ENCODE measurements at places on chromosomes 16 and 17.
A peak's percentile ranks its signal among the peaks of the same experiment; 100 is the strongest.

DNA sequence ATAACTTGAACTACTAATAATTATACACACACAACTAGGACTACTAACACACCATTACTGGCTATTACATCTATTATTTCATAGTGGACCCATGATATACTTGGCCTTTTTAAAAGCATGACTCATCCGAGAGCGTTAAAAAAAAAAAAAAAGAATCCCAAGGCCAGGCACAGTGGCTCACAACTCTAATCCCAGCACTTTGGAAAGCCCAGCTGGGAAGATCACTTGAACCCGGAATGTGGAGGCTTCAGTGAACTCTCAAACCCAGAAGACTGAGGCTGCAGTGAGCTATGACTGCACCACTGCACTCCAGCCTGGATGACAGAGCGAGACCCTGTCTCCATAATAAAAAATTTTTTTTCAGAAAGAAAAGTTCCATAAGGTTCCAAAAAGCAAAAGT, 3.1 kb downstream of the GLG1 start:
- no peak for DNase-seq

- no peak for DNase-seq
These were observed 262.6 kb downstream of the PRKCA start for GRCh38 chr17:66564992-66565465.

- peak; percentile 51 for DNase-seq
These were observed 5.4 kb downstream of the MYO1C start for GRCh38 chr17:1486802-1487695.

- DNase-seq = peak; percentile 43
These were observed 823 bp downstream of the TNRC6C start for GRCh38 chr17:77959126-77959925.

DNA sequence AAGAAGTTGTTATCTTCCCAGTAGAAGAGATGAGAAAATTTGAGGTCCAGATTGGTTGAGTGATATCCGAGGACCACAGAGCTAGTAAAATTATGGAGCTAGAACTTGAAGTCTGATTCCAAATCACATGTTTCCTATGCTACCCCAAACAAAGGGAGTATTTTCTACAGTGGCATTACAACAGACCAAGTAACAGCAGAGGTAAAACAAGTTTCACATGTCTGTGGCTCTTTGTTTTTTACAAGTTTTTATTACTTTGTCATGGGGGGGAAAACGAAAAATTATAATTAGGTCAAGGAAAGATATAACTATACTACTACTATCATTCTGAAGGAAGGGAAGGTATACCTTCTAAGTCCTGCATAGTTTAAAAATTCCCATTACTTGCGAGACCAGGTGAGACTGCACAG, 49.4 kb downstream of the KANSL1 start:
- no peak for DNase-seq

- DNase-seq = no peak
These were observed 982 bp upstream of the ENPP7 start for GRCh38 chr17:79729761-79730160.

- no peak for DNase-seq
These were observed 3.5 kb upstream of the TCF25 start for GRCh38 chr16:89869911-89870310.

DNA sequence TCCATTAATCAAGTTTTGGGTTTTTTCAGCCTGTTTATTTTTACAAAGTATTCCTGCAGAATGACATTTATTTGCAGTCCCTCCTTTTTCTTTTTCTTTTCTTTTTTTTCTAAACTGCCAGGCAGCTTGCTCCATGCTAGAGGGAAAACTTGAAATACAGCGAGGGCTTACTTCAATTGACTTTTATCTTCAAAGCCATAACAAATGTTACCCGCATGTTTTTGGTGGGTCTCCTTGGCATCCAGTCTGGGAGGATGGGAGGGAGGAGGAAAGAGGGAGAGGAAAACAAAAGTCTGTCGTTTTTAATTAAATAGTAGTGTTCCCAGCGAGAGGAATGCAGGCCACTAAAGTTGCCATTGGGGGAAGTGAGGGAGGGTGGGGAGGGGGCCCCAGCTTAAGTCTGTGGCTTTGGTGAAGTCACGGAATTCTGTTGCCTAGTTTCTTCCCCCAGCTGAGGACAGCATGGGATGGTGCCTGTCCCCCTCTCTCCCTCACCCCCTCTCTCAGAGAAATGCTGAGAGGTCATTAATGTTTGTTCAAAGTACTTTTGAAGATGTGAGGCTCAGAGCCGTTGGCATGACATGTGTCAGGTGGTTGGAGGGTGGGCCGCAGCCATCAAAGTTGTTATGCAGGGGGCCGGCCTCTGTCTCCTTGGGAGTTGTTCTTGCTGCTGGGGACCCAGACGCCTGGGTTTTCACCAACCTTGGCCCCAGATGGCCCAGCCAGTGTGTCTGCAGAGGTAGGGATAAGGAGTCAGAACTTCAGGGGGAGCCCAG, 2.9 kb downstream of the NKD1 start:
- no peak for DNase-seq

GRCh38 chr17:39200070-39200879, at the start of gene RPL19:
Gene RPL19 (plus strand): TSS chr17:39200283. CDS start chr17:39200345, 62 bp downstream.
- peak; percentile 84 for DNase-seq

Measured in activated CD4-positive, alpha-beta T cell treated with anti-CD3 and anti-CD28 coated beads, Interleukin-2, amount 10 ng/mL, durations not matched to agents 7 days and 5 days (primary cell).